ACHN (cell line): ENCODE measurements at places on chromosomes 12 and 14.
A peak's percentile ranks its signal among the peaks of the same experiment; 100 is the strongest.

GRCh38 chr12:121448771-121449315 is 48.9 kb downstream of the RNF34 start:
- no peak for DNase-seq

GRCh38 chr12:113142886-113143332 is 6.6 kb upstream of the CFAP73 start:
- no peak for DNase-seq

DNA sequence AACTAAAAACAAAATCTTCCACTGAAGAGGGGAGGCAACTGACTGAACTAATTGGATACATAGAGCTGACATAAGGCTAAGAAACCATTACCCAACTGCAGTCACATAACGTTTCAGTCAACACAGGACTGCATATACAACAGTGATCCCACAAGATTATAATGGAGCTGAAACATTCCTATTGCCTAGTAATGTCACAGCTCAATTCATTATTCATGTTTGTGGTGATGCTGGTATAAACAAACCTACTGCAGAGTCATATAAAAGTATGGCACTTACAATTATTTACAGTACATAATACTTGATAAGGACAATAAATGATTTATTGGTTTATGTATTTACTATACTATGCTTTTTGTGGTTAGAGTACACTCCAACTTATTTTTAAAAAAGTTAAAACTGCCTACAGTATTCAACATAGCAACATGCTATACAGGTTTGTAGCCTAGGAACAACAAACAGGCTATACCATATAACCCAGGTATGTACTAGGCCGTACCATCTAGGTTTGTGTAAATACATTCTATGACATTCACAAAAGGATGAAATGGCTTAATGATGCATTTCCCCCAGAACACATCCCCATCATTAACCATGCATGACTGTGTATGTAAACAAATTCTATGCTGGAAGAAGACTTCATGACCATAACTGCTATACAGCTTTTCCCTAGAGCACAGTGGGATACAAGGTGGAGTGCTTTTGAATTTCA is 4.3 kb downstream of the NAP1L1 start:
- DNase-seq = no peak

- DNase-seq = no peak
These were observed 119.6 kb downstream of the GCH1 start for GRCh38 chr14:54782751-54783659.

DNA sequence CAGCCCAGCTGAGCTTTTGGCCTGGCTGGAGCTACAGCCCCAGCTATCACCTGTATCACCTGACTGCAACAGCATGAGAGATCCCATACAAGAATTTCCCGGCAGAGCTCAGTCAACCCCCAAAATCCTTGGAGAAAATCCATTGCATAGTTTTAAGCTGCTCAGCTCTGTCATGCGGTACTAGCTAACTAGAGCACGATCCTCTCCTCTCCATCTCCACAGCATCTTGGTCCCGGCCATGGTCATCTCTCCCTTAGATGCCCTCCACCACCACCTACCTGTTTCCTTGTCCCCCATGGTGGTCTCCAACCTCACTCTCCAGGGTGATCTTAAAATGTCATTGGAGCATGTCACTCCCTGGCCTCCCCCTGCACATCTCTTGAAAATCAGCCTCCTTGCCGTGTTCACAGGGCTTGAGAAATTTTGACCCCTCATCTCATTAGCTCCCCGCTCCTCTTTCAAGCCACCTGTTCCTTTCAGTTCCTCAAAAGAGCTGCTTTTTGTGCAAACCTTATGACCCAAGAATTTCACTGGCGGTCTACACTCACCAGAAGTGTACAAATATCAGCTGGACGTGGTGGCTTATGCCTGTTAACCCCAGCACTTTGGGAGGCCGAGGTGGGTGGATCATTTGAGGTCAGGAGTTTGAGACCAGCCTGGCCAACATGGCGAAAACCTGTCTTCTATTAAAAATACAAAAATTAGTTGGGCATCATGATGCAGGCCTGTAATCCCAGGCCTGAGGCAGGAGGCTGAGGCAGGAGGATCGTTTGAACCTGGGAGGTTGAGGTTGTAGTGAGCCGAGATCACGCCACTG is 8.1 kb upstream of the CLMN start:
- no peak for DNase-seq

DNA sequence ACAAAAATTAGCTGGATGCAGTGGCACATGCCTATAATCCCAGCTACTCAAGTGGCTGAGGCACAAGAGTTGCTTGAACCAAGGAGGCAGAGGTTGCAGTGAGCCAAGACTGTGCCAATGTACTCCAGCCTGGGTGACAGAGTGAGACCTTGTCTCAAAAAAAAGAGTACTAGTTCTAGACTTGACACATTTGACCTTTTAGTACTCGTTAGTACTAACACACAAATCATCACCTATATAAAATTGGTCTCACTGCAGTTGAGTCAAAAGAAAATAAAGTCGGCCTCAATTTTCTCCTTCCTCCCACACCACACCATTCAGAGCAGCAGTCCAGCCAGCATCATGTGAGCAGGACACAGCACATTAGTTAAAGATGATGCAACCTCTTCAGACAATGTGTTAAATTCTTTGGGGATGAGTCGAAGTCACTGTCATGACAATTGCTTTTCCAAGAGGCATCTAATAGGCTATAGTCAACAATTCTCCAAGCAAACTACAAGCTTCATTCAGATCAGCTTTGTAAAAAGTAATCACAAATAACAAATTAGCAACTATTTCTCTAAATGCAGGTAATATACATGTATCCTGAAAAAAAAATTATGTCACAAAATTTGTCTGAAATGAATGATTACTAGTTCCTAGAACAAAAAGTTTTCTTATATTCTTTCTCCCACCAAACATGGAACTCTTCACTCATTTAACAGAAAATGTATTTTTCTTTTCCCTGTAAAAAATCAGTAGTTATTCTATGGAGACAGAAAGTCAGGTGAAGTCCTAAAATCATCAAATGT is 55.6 kb downstream of the CLIP1 start:
- DNase-seq = peak; percentile 97

GRCh38 chr14:69606258-69607184 is 4.9 kb upstream of the SUSD6 start:
- DNase-seq = no peak

- no peak for DNase-seq
These were observed 390.3 kb downstream of the AACS start for GRCh38 chr12:125455556-125455955.

GRCh38 chr12:122363782-122364181 is 58.7 kb downstream of the CLIP1 start:
- no peak for DNase-seq
